Heart right ventricle (tissue), 16 donors: ENCODE measurements at places on chromosomes 13 and 19. TPM values are rescaled to one million over a fixed set of nuclear protein-coding genes. Genes with fewer than 3 reads are reported as not detected.

- DNase-seq, result no peak
Measured at GRCh38 chr13:107296804-107297203, 728.9 kb upstream of the ARGLU1 start.

- DNase-seq, result no peak
Measured at GRCh38 chr13:86882835-86883234, 788.3 kb upstream of the SLITRK5 start.

- DNase-seq, result no peak
Measured at GRCh38 chr13:92717857-92718256, 508.8 kb upstream of the GPC6 start.

- no peak for DNase-seq
Measured at GRCh38 chr13:41859565-41859964, 101.3 kb downstream of the VWA8 start.

- peak; percentile 87 for DNase-seq
Measured at GRCh38 chr19:10352764-10353671, 13.6 kb upstream of the ICAM3 start.

GRCh38 chr13:75838366-75839005, 202.4 kb downstream of the LMO7 start:
- DNase-seq, result no peak

GRCh38 chr19:35140207-35140961, 1.8 kb downstream of the FXYD1 start:
- DNase-seq, result no peak

- DNase-seq, result no peak
Measured at GRCh38 chr19:19126102-19126501, 12.2 kb downstream of the TMEM161A start.

GRCh38 chr13:111984349-111984748, 82.6 kb upstream of the SOX1 start:
- DNase-seq, result no peak

DNA sequence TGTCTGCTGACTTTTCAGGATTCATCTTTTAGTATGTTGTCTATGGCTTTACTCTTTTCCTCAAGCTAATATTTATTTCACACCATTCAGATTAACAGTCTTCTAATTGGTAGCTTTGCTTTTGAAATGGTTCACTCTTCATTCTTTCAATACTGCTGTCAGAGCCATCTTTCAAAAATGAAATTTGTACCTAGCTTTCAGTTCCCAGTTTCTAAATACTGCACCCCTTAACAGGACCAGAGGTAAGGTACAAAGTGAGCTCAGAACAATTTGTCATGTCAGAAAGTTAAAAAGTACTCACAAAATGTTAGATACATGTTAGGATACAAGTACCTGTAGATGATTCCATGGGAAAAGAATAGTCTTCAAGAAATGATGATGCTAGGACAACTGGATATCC, 83.0 kb downstream of the FNDC3A start:
- DNase-seq, result no peak

DNA sequence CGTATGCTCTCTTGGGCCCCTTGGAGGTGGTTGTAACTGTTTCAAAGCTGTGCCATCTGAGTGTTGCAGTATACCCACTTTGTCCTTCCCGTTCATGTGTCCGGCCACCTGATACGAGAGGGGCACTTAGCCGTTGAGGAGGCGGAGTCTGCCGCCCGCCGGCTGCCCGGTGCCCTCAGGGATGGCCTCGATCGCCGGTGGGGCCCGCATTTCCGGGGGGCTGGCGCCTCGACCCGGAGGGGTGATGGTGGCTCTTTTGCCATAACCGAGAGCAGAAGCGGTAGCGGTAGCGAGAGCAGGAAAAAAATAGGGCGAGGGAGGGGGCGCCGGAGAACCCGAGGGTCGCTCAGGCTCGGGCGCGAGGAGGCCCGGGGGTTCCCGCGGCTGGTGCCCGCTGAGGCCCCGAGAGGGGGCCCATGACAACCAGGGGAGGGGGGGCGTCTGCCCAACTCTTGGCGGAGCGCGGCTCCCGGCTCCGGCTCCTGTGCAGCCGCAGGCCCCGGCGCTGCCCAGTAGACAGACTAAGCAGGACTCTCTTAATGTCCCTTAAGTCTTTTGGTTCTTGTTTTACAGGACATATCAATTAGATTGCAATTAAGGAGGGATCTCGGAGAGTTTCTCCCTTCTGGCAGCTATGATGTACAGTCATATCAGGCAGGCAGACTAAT, 342.7 kb upstream of the SGCG start:
- peak; percentile 15 for DNase-seq

DNA sequence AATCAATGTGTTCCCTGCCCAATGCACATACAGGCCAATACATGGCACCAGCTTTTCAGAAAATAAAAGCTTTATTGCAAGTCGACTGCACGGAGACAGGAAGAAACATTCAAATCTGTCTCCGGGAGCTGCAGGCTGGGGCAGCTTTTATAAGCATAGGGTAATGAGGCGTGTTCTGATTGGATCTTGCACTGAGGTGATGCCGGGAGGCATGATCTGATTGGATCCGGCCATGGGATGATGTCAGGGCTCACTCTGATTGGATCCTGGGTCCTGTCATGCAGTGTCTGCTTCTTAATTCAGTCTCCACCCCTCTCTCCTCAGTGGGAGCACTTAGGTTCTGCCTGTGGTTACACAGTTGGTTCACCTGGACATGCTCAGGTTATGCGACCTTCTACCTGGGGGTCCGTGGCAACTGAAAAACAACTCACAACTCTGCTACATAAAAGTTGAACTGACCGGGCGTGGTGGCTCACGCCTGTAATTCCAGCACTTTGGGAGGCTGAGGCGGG, 11.8 kb upstream of the FBN3 start:
- DNase-seq, result no peak

GRCh38 chr19:17847538-17848366, at the start of gene JAK3:
TSS of gene JAK3 (minus strand) at chr19:17847982. CDS start at chr19:17844417, 3,565 bp downstream.
- peak; percentile 63 for DNase-seq

PTH2 gene
- total RNA-seq, result not detected

C5AR1 gene
- total RNA-seq, result 6.0 TPM

CYP4F2 gene
- total RNA-seq, result not detected

PSG6 gene
- not detected for total RNA-seq

IGLON5 gene
- total RNA-seq, result not detected

CELF5 gene
- not detected for total RNA-seq

ZNF497 gene
- total RNA-seq, result 0.72 TPM

RFPL4A gene
- total RNA-seq, result not detected

POSTN gene
- total RNA-seq, result 52.1 TPM
